AML-193 (cell line): ENCODE measurements at places on chromosomes 11 and 22.
A peak's percentile ranks its signal among the peaks of the same experiment; 100 is the strongest.

DNA sequence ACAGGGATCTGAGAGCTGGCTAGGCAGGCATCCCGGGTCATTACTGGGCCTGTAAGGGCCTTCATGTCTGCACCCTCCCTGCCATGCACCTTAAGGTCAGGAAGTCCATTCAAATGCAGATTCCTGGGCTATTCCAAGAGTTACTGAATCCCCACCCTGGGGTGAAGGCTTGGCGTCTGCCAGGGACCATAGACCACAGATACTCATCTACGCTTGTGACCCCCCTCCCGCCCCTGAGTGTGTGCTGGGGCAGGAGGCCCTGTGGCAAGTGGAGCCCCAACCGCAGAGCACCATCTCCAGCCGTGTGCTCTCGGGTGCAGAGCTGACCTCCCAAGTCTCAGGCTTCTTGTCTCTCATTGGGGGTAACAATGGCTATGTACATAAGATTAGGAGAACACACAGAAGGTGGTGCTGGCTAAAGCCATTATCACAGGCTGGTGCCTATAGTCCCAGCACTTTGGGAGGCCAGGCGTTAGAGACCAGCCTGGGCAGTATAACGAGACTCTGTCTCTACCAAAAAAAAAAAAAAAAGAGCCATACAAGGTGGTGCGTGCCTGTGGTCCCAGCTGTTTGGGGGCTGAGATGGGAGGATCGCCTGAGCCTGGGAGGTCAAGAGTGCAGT lies 19.1 kb upstream of the KCNQ1OT1 start:
- no peak for DNase-seq

GRCh38 chr11:66311470-66311964 lies 5.3 kb downstream of the CD248 start:
- no peak for DNase-seq

DNA sequence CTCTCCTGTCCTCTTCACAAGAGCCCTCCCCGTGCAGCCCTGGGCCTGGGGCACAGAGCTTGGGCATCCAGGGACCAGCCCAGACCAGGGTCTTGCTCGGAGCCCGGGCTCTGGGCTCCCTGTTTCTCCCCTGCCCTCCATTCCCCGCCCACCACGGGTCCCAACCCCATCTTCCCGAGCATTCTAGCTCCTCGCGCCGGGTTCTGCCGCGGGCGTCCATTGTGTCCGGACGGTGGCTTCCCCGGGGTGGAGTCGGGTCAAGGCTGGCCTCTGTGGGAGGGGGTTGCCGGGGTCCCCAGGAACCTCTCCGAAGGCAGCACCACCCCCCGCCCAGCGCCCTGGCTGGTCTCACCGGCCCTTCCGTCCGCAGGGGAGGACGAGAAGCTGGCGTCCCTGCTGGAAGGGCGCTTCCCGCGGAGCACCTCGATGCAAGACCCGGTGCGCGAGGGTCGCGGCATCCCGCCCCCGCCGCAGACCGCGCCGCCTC lies 18.1 kb upstream of the ACR start:
- no peak for DNase-seq

DNA sequence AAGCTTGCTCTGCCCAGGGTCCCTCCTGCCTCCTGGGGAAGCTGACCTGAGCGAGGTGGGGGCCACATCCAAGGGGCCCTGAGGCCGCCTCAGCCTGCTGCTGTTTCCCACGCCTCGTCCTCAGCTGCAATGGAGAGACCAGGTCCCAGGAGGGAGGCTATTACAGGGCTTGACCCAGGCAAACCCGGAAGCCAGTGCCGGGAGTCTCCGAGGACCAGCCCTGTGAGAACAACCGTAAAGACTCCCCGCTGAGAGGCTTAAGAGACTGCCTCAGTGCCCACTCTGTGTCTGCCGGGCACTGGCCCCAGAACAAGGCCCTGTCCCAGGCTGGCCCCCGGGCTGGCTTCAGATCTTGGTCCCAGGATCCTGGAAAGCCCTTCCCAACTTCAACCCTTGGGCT lies 124.3 kb upstream of the FGF3 start:
- no peak for DNase-seq

- peak; percentile 65 for DNase-seq
Measured at GRCh38 chr22:24894220-24894975, 52.1 kb downstream of the LHFPL7 start.

DNA sequence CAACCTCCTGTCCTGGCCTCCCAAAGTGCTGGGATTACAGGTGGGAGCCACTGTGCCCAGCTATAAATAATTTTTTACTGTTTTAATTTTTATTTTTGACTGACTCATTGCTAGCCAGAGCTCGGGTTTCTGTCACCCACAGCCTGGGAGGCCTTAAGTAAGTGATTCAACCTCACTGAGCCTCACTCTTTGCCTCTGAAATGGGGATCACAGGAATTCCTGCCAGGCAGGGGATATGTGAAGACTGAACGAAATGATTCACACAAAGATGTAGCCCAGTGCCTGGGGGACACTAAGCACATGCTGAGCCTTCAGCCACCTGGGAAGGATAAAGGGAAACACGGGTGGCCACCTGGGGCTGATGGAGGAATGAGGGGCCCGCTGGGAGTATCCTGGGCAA lies 3.8 kb upstream of the LRRC74B start:
- DNase-seq: no peak

DNA sequence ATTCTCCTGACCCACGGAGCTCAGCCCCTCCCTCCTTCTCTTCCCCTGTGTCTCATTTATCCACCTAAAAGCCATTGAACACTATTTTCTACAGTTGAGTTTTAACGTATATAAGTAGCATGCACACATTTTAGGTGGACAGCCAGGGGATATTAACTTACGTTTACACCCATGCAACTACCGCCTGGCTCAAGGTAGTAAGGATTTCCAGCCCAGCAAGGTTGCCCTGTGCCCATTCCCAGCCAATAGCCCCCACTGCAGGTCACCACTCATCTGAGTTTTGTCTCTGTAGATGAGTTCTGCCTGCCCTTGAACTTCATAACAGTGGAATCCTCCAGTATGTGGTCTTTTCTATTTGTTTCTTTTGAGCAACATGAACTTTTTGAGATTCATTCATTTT lies 65.4 kb downstream of the SMIM38 start:
- DNase-seq: no peak

DNA sequence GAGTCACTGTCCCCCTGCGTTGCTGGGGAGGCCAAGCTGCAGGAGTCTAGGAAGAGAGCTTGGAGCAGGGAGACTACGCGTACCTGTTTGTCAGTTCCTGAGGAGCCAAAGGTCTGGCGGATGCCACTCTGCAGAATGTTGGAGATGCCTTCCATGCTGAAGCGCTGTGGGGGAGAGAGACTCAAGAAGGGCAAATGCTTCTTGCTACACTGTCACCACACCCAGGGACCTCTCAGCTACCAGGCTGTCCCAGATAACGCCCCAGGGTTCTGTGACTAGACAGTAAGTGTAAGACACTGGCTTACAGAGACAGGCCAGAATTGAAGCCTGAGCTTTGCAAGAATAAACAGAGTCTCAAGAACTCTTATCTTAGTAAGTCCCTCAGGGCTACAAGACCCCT lies 42.0 kb downstream of the FEZ1 start:
- no peak for DNase-seq

- no peak for DNase-seq
Measured at GRCh38 chr22:28249402-28249801, 330.3 kb upstream of the PITPNB start.

- no peak for DNase-seq
Measured at GRCh38 chr11:101326141-101326540, 196.5 kb upstream of the PGR start.

DNA sequence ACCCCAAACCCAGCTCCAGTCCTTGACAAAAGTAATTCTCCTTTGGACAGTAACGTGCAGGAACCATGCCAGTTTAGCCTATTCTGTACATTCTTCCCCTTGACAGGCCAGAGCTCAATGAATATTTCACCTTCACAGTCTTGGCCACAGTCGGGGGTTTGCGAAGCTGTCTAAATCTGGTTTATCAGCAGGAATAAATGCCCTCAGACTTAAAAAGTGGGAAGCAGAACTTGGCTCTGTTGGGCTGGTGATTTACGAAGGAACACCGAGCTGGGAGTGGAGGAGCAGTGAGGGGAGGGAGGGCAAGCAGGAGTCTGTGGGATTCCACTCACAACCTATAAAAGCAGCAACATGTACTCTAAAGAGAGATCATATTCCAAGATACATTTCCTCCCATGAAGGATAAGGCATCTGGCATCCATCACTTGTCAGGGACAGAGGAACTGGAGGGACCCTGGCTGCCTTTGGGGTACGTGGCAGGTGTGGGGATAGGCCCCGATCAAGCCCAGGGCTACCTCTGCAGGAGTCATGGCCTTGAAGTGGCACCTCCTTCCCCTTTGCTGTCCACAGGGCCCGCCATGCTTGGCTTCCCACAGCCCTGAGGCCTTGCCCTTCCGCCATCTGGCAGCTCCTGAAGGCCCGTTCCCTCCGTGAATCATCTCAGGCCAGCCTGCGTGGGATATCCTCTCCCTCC lies 154.3 kb downstream of the ADAMTS15 start:
- no peak for DNase-seq

- no peak for DNase-seq
Measured at GRCh38 chr11:6307876-6308275, 12.4 kb downstream of the CAVIN3 start.

- no peak for DNase-seq
Measured at GRCh38 chr11:118984825-118985224, 13.1 kb upstream of the CENATAC start.

DNA sequence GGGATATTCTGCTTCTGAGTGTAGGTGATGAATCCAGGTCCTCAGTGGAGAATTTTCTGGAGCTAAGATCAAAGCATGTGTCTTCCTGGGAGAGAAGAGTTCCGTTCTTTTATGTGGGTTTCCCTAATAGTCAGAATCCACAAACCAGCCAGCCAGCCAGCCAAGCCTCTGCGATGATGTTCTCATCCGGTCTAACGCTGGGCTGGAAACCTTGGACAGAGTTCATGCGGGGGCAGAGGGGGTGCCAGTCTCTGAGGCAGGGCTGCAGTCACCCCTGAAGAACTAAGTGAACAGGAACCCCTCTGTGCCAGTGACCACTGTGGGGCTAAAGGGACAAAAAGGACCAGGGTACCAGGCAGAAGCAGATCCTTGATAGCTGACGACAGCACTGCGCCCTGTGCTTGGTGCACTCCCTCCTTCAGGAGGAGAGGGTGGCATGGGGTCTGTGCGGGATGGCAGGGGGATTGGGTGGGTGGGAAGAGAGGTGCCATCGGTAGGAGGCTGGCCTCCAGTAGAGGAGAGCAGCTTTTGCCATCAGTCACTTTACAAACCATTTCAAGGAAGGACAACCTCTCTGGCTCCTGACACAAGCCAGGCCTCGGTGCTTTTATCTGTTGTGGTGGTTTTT lies 27.1 kb downstream of the ADAMTS15 start:
- DNase-seq: no peak

DNA sequence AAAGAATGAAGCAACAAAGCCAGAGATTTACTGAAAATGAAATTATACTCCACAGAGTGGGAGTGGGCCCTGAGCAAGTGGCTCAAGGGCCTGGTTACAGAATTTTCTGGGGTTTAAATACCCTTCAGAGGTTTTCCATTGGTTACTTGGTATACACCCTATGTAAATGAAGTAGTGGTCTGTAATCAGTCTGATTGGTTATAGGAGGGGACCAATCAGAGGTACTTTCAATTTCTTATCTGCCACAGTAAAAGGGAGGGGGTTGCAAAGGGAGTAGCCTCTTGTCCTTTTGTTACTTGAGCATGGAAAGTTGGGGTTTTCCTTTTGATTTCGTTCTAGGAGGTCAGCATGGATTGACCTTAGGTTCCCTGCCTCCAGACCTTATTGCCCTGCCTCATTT lies 63.5 kb downstream of the ATM start:
- no peak for DNase-seq

GRCh38 chr22:30287648-30288418 lies 1.5 kb downstream of the CASTOR1 start:
- peak; percentile 73 for DNase-seq

DNA sequence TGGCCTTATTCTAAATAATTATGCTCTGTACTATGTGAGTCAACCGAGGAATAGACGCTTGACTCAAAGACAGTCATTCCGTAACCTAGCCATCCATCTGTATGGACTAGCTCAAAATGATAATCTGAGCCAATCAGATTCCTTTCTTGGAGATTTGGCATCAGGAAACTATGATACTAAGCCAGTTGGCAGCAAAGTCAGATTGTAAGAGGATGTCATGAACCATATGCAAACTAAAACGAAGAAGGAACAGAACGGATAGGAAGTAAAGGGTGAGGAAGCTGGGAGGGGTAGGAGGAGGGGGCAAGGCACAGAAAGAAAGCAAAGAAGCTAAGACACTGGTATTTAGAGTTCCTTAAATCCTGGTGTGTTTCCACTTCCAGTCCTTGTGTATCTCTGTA lies 10.7 kb upstream of the SESN3 start:
- DNase-seq: no peak

GRCh38 chr11:78426845-78427244 lies 9.2 kb upstream of the GAB2 start:
- DNase-seq: no peak

GRCh38 chr11:116412118-116412889 lies 360.5 kb downstream of the BUD13 start:
- DNase-seq: no peak

GRCh38 chr11:798093-798713 lies at the start of gene SLC25A22:
SLC25A22 (minus strand) TSS chr11:798281; CDS start chr11:795006, 3,275 bp downstream.
- peak; percentile 66 for DNase-seq

GRCh38 chr11:83363312-83363711 lies 77.1 kb upstream of the CCDC90B start:
- no peak for DNase-seq

DNA sequence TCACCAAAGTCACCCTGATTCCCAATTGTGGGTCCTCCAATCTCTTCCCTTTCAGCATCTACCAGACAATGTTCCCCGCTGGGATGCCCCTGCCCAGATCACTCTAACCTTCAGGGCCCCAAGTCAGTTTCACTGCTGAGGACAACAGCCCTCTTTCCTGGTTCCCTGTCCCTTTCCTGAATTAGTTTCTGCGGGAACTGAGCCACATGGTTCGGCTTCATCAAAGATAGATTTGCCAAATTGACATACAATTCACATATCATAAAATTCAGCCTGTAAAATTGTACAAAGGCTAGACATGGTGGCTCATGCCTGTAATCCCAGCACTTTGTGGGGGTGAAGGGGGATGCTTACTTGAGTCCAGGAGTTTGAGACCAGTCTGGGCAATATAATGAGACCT lies 10.1 kb downstream of the PRDX5 start:
- no peak for DNase-seq

GRCh38 chr11:12838463-12839123 lies 164.4 kb downstream of the TEAD1 start:
- DNase-seq: no peak

DNA sequence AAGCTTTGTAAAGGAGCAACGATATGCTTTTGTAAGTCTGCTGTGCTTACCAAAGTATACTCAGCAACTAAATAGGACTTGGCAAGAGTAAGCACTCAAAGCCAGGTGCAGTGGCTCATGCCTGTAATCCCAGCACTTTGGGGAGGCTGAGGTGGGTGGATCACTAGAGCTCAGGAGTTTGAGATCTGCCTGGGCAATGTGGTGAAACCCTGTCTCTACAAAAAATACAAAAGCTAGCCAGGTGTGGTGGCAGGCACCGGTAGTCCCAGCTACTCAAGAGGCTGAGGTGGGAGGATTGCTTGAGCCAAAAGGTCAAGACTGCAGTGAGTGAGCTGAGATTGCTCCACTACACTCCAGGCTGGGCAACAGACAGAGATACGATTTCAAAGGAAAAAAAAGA lies 67.5 kb downstream of the PAK1 start:
- no peak for DNase-seq
